ENCODE measurements at places on chromosomes 11 and 22.

DNA sequence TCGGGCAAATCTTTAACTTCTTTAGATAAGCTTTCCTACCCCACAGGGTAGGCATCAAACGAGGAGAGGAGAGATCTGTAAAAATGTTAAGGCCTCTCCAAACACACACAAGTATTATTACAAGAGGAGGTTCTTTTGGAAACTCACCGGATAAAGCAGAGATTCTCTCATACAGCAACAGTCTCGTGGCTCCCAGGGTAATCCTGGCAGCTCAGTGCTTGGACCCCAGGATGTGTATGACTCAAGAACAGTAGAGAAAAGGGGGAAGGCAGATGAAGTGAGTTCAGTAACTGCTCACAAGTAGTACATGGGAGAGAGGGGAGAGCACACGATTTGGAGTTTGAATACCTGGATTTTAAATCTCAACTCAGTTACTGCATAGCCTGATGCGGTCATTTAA, 120.9 kb downstream of the FEZ1 start:
- DNase-seq = no peak

GRCh38 chr11:71103266-71103665, 149.1 kb downstream of the SHANK2 start:
- no peak for DNase-seq

DNA sequence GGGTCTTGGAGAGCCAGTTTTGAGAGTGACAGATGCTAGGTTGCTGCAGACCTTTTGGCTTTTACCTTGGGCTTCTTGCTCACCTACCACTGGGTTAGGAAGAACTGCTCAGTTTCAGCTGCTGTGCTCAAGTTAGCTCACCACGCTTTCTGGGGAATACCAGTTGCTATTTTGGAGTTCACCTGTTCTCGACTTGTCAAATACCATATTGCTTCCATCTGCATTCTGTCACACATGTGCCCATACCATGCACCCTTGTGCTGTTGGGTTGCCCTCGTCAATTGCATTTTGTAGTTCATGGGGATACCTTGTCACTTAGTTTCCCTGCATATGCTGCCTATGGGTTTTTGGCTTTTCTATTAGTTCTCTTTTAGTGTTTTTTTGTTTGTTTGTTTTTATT, 23.0 kb upstream of the BARX2 start:
- no peak for DNase-seq

DNA sequence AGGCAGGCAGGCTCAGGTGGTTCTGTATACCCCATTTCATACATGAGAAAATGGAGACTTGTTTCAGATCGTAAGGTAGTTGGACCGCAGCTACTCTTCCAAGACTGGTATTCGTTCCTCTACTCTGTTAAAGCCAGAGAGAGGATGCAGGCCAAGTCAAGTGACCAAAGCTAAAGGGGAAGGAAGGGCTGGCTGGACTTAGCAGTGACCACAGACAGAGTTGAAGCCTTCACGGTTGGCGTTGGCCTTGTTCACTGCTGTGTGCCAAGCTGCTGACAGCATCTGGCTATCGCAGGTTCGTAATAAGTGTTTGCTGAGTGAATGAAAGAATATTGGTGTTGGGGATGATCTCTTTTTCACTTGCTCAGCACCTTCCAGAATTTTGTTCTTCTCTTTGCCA, 64.2 kb downstream of the PTPRJ start:
- DNase-seq = no peak

DNA sequence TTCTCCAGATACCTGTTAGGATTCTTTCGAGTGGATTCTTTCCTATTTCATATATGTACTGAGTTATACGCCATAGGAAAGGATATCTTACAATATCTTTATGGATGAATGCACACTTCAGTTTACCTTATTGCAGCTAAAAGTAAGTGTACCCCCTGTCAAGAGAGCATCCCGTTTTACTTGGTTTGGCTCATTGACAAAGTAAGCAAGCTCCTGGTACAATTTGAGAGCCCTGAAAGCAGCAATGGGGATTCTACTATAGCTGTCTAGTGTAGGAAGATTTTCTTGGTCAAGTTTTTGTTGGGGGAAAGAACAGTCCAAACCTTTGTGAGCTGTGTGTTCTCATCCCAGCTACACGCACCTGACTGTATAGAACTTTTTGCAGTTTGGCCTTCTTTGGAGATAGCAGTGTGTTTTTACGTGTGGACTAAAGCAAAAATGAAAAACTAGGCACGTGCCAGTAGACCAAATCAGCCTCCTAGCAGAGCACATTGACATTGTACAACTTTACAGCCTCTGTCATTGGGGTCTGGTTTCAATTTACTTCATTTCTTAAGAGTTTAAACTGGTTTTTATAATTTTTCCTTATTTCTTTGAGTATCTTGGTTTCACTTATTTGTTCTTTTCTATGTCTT, 44.0 kb downstream of the PPP6R3 start:
- DNase-seq = no peak

GRCh38 chr11:30749268-30749667, 163.1 kb upstream of the MPPED2 start:
- DNase-seq = no peak

- DNase-seq = no peak
Observed at GRCh38 chr22:21074102-21074715, 28.5 kb downstream of the LRRC74B start.

DNA sequence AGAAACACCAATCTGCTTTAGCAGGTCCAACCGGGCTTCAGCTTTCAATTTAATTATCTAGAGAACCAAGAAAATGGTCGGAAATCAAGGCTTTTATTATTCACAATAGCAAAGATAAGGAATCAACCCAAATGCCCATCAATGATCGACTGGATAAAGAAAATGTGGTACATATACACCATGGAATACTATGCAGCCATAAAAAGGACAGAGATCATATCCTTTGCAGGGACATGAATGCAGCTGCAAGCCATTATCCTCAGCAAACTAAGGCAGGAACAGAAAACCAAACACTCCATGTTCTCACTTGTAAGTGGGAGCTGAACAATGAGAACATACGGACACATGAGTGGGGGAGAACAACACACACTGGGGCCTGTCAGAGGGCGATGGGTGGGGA, 53.8 kb downstream of the ATG16L2 start:
- DNase-seq = no peak

GRCh38 chr11:2473361-2474058, 28.7 kb downstream of the KCNQ1 start:
- no peak for DNase-seq

DNA sequence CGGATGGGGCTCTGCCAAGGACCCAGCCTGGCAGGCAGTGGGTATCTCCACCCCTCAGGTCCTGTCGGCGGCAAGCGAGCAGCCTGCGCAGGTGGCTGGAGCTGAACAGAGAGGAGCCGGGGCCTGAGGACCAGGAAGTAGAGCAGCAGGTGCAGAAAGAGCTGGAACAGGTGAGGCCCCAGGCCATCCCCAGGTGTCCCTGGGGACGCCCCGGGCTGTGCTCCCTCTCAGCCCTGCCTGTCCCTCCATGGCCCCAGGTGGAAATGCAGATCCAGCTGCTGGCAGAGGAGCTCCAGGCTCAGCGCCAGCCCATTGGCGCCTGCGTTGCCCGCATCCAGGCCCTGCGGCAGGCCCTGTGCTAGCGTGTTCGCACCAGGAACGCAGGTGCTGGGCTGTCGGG, 44.0 kb downstream of the PISD start:
- DNase-seq = no peak

DNA sequence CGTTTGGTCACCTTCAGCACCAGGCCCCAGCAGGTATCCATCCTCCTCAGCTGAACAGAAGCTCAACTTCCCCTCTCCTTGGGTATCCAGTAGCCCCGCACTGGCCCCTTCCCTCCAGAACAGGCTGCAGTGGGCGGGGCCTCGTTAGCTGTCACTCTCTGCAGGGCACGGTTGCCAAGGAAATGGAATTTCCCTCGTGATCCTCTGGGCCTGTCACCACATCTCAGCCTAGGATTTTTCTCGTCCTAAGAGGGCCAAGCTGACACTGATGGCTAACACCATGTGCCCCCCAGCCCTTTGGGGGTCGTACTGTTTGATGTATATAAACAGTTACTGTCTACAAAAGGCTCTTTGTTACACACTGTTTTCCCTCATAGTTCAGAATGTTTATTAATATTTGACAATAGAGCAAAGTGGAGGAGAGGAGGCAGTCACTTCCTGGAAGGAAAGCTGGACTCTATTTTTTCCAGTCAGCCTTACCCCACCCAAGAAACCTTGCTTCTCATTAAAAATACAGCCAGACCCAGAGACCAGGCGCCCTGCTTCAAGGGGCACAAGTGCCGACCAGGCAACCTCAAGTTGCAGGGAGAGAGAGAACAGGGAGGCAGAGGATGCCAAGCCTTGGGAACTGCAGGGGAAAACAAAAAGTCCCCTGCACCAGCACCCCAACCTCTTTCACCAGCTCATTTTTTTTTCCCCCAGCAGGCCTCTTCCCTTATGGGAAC, 44.5 kb downstream of the FEZ1 start:
- DNase-seq = peak; percentile 54

DNA sequence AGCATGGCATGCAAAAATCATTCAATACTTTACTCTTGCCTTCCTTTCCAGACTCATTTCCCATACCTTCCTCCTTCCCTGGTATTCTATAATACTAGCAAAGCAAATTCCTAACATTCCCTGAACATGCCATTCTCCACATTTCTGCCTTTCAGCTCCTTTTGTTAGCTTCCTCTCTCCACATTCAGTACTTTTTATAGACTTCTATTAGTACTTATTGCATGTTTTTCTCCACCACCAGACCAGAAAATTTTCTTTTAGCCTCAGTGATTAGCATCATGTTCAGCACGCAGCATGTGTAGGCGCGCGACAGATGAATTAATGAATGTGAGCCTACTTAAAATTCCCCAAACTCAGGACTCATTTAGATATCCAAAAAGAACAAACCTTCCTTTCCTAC, 935.3 kb downstream of the DLG2 start:
- DNase-seq = no peak

DNA sequence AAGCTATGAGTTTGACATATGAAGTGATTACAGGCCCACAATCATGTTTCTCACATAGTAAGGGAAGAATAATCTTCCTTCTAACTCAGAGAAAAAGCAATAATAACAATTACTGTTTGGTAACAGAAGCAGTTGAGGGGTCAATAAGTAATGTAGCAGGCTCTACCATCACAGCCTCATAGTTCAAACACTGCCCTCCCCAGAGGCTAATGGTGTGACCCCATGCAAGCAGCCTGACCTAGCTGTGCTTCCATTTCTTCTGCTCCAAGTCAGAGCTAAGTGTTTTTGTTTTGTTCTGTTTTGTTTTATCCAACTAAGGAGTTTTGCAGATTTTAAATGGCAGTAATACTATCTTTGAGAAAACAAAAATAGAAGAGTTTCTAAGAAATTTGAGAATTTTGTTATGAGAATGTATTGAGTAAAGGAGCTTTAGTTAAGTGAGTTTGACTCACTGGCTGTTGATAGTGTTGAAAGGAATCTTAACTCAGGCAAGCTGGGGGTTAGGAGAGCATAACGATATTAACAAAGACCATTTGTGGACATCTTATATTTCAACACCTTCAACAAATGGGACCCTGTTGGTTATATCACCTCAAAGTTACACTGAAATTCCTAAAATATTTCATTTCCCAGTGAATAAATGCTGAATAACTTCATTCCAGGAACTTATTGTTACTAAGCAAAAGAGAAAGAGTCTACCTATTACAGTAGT, 48.5 kb downstream of the GUCY1A2 start:
- DNase-seq = no peak

- DNase-seq = no peak
Observed at GRCh38 chr11:117772360-117772759, 24.7 kb downstream of the DSCAML1 start.

DNA sequence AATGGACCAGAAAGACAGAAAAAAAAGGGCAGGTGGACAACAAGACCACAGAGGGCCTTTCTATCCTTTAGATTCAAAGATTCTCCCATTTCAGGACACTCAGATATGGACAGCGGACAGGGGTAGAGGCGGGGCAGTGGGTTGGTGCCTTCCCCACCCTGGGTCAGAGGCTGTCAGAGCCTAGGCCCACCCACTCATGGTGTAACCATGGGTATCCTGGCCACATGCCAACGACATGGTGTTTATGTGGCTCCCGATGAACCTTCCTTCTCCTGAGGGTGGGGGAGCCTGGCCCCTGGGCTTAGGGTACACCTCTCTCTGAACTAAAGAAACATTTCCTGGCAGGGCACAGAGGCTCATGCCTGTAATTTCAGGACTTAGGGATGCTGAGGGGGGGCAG, 14.3 kb upstream of the P2RY2 start:
- no peak for DNase-seq

Data from GM13976 (cell line).